ENCODE measurements at places on chromosomes 5 and 9. TPM values are rescaled to one million over a fixed set of nuclear protein-coding genes. Genes with fewer than 3 reads are reported as not detected.

Gene ADCY2
- total RNA-seq, result 15.1 TPM

Gene GRM6
- not detected for total RNA-seq

Gene PTGS1
- 30.2 TPM for total RNA-seq

Gene GAS1
- total RNA-seq, result 160 TPM

Gene BHMT
- total RNA-seq, result 0.28 TPM

Gene ANKS6
- 15.5 TPM for total RNA-seq
